ENCODE measurements at places on chromosomes 11 and 22. TPM values are rescaled to one million over a fixed set of nuclear protein-coding genes. Genes with fewer than 3 reads are reported as not detected.

- no peak for DNase-seq
Observed at GRCh38 chr11:110716361-110716760, 4.1 kb upstream of the ARHGAP20 start.

- no peak for DNase-seq
Observed at GRCh38 chr11:62489204-62489603, 57.4 kb downstream of the AHNAK start.

DNA sequence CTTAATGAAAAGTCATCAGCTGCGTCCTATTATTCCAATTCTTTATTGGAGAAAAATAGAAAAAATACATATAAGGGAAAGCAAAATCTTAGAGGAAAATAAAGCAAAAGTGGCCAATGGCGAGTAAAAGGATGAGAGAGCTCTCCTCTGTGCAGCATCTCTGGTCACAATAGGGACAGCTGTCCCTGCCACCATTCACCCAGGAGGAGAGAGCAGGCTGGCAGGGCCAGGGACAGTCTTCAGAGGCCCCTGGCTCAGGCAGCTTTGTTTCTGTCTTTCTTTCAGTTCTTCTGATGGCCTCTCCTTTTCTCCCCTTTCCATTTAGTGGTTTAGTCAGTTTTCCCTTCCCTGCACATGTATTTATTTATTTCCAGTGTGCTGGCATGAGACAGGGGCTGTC lies 941.3 kb downstream of the NTM start:
- no peak for DNase-seq

DNA sequence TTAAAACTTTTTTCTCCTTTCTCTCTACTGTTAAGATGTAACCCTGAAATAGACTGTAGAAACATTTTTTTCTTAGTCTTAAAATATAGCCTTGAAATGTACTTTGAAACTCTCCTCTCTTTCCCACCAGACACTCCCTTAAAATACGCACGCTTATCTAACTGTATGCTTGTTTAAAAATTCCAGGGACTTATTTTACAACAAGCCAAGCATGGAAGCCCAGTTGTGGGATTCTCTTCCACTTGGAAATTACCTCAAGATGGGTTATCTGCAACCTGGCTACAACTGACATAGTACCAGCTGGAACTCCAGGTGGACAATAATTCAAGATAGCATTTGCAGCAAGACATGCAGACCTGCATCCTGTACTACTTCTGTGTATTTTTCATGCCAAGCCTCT lies 12.1 kb upstream of the CHORDC1 start:
- no peak for DNase-seq

- DNase-seq, result peak; percentile 86
Observed at GRCh38 chr11:68120273-68121066, 718 bp downstream of the CHKA start.

DNA sequence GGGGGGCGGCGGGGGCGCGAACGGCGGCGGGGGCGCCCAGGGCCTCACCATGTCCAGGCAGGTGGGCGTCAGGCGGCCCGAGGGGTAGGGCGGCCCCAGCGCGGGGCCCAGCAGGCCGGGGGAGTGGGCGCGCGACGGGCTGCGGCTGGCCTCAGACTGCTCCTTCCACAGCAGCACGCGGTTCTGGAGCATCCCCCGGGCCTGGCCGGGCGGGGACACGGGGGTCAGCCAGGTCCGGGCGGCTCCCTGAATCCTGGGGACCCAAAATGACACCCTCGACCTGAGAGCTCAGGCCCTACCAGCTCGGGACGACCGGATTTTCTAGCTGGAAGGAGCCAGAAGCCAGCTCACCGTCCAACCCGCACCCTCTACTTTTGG lies 5.5 kb upstream of the SLC16A8 start:
- no peak for DNase-seq

- DNase-seq, result no peak
Observed at GRCh38 chr11:94934362-94934761, 39.0 kb downstream of the CWC15 start.

DNA sequence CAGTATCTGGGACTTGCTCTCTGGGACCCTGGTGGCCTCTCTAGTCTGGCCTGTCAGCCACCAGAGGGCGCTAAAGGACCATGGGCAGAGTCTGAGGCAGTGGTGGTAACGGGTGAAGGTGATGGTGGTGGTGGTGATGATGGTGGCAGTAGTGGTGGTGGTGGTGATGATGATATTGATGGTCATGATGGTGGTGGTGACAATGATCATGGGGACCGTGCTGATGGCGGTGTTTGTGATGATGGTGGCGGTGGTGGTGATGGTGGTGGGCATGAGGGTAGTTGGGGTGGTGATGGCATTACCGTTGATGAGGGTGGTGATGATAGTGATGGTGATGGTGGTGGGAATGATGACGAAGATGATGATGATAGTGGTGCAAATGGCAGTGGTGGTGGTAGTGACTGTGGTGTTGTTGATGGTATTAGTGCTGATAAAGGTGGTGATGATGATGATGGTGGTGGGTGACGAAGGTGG lies 16.0 kb downstream of the TRPM5 start:
- DNase-seq, result peak; percentile 72

DNA sequence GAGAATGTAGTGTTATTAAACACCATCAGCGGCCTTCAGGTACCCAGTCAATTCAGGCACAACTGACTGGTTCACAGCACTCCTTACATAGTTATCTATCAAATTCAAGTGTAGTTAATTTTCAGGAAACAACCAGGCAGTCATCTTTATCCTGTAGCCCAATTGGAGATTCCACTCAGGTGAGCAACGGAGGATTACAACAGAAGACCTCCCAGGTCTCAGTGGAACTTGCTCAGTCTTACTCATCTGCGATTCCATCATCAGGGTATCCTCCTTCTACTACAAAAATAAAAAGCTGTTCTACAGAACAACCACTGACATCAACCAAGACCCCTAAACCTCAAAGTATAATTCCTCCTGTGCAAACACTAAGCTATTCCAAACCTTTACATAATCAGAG lies 39.6 kb downstream of the QSER1 start:
- DNase-seq, result no peak

DNA sequence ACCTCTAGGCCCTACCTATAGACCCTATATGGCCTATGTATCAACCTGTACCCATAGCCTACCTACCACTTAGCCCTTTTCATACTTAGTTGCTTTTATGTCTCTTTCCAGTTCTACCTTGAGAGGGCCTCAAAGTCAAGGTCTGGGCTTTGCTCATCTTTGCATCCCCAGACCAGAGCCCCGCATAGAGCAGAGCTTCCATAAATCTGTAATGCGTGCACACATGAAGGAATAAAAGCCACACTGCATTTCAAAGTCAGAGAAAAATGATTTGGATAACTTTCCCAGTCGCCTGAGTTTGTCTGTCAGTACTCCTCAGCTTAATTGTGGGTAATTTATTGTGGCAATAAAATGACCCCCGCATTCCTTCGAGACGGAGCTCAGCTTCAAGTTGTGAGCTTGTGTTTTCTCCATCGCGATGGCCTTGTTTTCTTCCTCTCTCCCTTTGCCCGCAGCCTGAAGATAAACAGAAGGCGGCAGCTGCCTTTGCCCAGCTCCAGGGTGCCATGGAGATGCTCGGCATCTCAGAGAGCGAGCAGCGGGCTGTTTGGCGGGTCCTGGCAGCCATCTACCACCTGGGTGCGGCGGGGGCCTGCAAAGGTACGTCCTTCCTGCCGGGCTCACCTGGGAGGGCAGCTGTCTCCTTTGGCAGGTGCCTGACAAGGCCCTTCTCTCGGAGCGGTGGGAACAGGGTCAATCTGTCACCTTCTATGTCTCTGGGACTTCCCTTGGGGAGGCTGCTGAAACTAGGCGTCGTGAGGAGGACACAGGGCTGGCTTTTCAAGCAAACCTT lies 55.7 kb downstream of the MYO18B start:
- no peak for DNase-seq

DNA sequence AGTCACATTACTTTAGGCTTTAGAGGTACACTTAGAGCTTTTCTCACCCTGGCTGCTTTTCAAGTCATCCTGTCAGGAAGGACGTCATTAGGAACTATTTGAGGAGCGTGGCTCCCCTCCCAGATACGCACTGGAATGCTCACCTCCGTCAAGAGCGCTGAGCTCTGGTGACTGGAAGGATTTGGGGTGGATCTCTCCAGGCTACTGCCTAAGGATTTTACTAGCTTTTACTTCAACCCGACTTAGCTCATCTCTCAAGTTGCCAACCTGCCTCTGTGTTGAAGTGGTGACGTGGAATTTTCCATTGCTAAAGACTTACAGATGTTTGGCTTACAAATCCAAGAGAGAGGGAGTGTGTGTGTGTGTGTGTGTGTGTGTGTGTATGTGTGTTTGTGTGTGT lies 355.3 kb upstream of the CCDC90B start:
- DNase-seq, result no peak

- no peak for DNase-seq
Observed at GRCh38 chr11:8638300-8638699, 44.2 kb downstream of the TRIM66 start.

DNA sequence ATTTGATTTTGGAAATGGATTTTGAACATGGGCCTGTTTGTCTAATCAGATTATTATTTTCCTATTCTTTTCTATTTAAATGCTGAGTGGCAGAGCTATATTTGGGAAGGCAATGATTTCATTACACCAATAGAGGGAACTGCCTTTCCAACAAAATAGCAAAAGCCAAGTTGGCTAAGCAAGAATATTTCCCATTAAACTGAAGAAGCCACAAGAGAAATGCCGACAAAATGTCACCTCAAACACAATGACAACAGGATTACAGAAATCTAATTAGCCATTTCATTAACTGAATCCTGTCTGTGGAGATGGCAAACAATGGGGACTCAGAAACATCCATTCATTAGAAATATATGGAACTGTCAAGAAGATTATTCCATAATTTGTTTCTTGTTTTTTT lies 1593.1 kb upstream of the RAG2 start:
- DNase-seq, result no peak

DNA sequence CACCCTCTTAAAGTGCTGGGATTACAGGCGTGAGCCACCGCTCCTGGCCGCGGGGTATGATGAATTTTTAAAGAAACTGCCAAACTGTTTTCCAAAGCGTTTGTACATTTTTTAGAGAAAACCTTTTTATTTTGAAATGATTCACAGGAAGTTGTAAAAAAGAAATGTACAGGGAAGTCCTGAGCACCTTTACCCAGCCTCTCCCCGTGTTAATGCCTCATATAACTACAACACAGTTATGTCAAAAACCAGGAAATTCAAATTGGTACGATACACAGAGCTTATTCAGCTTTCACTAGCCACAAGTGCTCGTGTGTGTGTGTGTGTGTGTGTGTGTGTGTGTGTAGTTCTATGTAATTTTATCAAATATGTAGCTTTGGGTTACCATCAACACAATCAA lies 7.0 kb upstream of the FAM118A start:
- DNase-seq, result no peak

- DNase-seq, result no peak
Observed at GRCh38 chr11:116710001-116710674, 62.6 kb downstream of the BUD13 start.

DNA sequence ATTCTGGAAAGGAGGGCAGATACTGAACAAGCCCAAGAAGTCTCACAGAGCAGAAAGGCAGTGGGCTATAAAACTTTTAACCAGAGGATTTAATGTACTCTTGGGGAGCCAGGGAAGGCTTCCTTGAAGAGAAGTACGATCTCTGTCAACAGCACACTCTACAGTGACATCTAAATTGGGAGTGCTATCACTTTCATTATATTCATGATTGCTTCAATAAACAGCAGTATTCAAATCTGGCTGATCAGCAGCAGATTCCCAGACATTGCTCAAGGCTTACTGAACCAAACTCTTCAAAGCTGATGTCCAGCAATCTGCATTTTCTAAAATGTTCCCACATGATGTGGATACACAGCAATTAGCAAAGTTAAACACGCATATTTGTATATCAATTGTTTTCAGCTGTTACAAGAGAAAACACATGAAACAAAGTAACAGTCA lies 44.2 kb downstream of the SYTL2 start:
- no peak for DNase-seq

DNA sequence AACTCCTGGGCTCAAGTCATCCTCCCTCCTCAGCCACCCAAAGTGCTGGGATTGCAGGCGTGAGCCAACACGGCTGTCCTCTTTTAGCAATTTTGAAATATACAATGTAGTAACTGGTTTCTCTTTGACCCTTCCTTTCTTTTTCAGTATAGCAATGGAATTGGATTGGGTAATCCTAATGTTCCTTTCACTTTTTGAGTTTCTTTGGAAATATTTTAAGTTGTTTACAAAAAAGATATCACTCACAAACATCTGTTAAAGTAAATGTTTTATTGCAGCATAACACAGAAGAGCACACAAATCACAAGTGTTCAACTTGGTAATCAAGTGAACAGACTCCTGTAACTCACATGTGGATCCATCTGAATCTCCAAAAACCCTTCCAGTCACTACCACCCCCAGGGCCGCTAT lies 44.6 kb upstream of the EP300 start:
- DNase-seq, result no peak

DNA sequence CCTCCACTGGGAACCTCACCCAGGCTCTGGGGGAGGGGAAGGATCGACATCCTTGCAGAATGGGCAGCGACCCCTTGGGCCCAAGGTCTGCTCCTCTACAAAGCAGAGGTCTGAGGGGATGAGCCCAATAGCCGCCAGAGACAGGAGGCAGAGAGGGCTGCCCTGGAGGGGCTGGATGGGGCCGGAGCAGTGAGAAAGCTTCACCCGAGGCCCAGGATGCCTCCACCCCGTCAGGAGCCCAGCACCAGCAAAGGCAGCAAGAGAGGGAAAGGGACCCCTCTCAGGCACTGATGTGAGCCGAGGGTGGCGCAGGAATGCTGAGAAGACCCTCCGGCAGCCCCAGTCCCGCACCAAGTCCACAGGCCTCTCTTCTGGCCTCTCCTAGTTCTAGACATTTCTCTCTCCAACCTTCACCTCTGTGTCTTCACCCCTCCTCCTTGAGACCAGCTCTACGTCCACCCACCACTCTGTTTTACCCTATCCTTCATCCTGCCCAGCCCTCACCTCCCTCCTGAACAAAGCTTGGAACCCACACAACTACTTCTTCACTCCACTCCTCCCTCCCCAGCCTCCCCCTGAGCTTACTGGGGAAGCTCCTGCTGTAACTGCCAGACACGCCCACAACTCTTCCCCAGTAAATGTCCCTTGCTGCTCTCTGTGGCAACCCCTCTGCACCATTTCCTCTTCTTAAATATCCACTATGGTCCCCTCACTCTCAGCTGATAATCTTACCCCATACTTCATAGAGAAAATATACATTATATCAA lies 131.9 kb downstream of the MPPED1 start:
- no peak for DNase-seq

P2RY2 gene
- not detected for total RNA-seq

CCDC81 gene
- total RNA-seq, result 0.31 TPM

ALDH3B1 gene
- total RNA-seq, result 0.33 TPM

EFEMP2 gene
- total RNA-seq, result 4.0 TPM

MYRF gene
- total RNA-seq, result 0.93 TPM

RFPL2 gene
- not detected for total RNA-seq

OVOL1 gene
- not detected for total RNA-seq

OAF gene
- 3.4 TPM for total RNA-seq
